ENCODE measurements at places on chromosomes 1 and 21. TPM values are rescaled to one million over a fixed set of nuclear protein-coding genes. Genes with fewer than 3 reads are reported as not detected.

- DNase-seq = peak; percentile 92
- no peaks in the 10 kb centered on the region for H3K27me3 ChIP-seq
- H3K36me3 ChIP-seq = no peaks in the 10 kb centered on the region
- H3K4me3 ChIP-seq = peak overlapping the region; percentile 94
- peaks cover 27% of the 10 kb centered on the region for H3K4me1 ChIP-seq
- H3K27ac ChIP-seq = peak overlapping the region; percentile 92
Observed at GRCh38 chr1:9201401-9202239, 33.0 kb upstream of the H6PD start.

DNA sequence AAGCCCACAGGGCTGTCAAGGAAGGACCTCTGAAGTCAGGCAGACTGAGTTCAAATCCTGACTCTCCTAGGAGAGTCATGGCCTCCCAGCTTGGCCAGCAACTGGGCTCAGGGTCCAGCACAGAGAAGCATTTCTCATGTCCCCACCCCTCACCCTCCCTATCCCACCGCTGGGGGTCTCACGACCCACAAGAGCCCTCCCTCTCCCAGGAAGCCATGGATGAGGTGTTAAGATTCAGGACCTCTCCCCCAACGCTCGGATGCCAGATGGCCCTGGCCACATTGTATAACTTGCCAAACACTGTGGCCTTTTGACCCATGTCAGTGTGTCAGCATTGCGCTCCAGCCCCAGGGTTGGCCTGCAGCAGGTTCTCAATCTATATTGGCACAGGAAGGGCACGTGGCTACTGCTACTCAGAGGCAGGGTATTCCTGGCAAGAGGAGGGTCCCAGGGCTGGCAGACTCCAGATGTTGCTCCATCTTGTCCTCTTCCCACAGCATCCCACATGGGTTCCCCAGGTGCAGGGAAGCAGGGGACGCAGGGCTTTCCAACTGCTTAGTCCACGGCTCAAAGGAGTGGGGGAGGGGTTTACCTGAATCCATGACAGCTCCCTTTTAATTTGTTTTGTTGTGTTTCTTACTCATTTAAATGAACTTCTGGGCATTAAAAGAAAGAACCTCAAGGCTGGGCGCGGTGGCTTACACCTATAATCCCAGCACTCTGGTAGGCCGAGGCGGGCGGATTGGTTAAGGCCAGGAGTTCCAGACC is 10.5 kb downstream of the SLC2A1 start:
- no peak overlapping the region for H3K27ac ChIP-seq
- H3K27me3 ChIP-seq = no peaks in the 10 kb centered on the region
- no peak overlapping the region for H3K4me3 ChIP-seq

DNA sequence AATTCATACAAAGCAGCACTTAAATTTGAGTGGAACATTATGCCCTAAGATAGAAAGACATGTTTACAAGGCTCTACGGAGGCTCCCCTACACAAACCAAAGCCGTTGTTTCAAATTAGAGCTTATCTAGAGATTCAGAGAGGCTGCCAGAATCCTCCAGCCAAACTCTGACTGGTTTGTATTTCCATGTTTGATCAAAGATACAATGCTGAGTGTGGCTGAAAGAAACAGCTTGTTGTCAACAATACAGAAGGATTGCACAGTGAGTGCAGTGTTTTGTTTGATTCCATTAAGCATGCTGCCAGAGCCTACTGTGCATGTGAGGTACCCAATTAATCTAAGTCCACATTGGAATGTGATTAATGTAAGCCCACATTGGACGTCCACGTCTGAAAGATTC is 402.7 kb downstream of the DISC1 start:
- DNase-seq = no peak
- no peaks in the 10 kb centered on the region for H3K27me3 ChIP-seq
- no peaks in the 10 kb centered on the region for H3K4me1 ChIP-seq
- H3K4me3 ChIP-seq = no peak overlapping the region
- no peak overlapping the region for H3K27ac ChIP-seq
- no peaks in the 10 kb centered on the region for H3K36me3 ChIP-seq

GRCh38 chr1:12142891-12143630 is 23.7 kb upstream of the TNFRSF1B start:
- H3K27ac ChIP-seq = no peak overlapping the region
- no peak for DNase-seq
- 0 out of 2 replicates have a peak, but pooled peaks cover under 1% of the 10 kb centered on the region for H3K4me1 ChIP-seq
- no peaks in the 10 kb centered on the region for H3K36me3 ChIP-seq

DNA sequence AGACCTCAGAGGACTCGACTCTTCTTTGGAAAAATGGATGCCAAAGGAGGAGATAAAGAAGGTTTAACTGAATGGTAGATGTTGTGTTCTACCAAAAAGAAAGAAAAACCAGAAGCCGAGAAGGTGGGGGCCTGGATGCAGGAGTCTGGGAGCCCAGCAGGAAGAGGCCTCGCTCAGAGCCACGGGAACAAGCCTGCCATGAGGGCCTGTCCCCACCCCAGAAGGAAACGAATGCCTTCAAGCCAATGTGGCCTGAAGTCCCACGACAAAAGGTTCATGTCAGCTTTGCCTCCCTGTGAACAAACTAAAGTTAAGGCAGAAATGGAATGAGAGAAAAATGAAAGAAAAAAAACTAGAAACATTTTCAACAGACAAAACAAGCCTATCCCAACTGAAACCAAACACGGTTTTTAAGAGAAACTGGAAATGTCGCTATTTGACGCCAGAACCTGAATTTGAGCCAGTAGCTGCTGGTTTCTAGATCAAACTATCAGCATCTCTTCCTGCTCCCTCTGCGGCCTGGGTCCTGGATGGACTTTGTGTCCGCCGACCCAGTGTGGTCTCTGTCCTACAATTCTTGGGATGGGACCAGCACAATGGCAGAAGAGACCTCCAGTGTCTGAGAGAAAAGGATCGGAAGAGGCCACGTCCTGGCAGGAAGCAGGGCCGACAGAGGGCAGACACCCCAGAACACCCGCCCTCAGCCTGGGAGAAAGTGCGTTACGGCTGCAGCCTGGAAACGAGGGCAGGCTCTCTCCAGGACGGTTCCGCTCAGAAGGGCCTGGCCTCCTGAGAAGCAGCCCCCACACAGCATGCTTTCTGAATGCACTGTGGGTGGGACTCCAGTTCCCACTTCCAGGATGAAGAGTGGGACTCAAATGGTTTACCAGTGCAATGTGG is 35.2 kb downstream of the SLC45A1 start:
- no peak for DNase-seq
- H3K36me3 ChIP-seq = peaks cover 37% of the 10 kb centered on the region
- no peak overlapping the region for H3K27ac ChIP-seq
- no peak overlapping the region for H3K4me3 ChIP-seq

- peaks cover 55% of the 10 kb centered on the region for H3K4me1 ChIP-seq
- H3K27ac ChIP-seq = no peak overlapping the region
- no peak overlapping the region for H3K4me3 ChIP-seq
- H3K36me3 ChIP-seq = peaks cover 8% of the 10 kb centered on the region
- no peaks in the 10 kb centered on the region for H3K27me3 ChIP-seq
- peak; percentile 87 for DNase-seq
Observed at GRCh38 chr1:35451125-35451528, 106.1 kb downstream of the KIAA0319L start.

GRCh38 chr1:112247036-112247597 is 148.9 kb upstream of the CTTNBP2NL start:
- H3K27me3 ChIP-seq = 0 out of 2 replicates have a peak, but pooled peaks cover 3% of the 10 kb centered on the region
- H3K4me1 ChIP-seq = peaks cover 12% of the 10 kb centered on the region
- no peaks in the 10 kb centered on the region for H3K36me3 ChIP-seq

- no peak overlapping the region for H3K27ac ChIP-seq
- no peak overlapping the region for H3K4me3 ChIP-seq
- H3K27me3 ChIP-seq = no peaks in the 10 kb centered on the region
- H3K4me1 ChIP-seq = peaks cover 7% of the 10 kb centered on the region
Observed at GRCh38 chr1:204093781-204094180, 20.9 kb downstream of the SOX13 start.

- H3K27me3 ChIP-seq = no peaks in the 10 kb centered on the region
- H3K4me3 ChIP-seq = no peak overlapping the region
- H3K4me1 ChIP-seq = peaks cover 16% of the 10 kb centered on the region
- H3K27ac ChIP-seq = no peak overlapping the region
Observed at GRCh38 chr1:94606471-94606870, 64.9 kb upstream of the F3 start.

DNA sequence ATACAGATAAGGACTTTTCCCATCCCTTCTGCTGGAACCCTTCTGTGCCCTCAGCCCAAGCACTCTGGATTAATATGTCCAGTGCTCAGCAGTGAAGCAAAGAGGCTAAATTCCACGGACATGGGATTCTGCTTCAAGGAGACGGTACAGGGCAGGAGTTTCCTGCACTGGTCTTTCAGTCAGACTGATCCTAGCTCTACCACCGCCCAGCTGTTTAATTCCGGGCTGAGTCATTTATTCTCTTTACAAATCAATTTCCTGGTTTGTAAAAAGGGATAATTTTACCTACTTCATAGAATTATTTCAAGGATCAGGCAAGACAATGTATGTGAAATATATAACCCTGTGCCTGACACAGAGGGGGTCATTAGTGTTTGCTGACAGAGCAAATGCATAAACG is 41.6 kb upstream of the NRDC start:
- H3K27ac ChIP-seq = no peak overlapping the region
- H3K4me1 ChIP-seq = peaks cover 60% of the 10 kb centered on the region
- no peak overlapping the region for H3K4me3 ChIP-seq
- no peaks in the 10 kb centered on the region for H3K27me3 ChIP-seq
- peaks cover 13% of the 10 kb centered on the region for H3K36me3 ChIP-seq

ADAM30 gene
- total RNA-seq = not detected

LCE2B gene
- total RNA-seq = not detected

CD2 gene
- not detected for total RNA-seq

LRRN2 gene
- not detected for total RNA-seq

AVPR1B gene
- total RNA-seq = not detected
